ENCODE measurements at places on chromosomes 3 and 15. TPM values are rescaled to one million over a fixed set of nuclear protein-coding genes. Genes with fewer than 3 reads are reported as not detected.

The PLA2G4E gene
- not detected for total RNA-seq

The TRPM1 gene
- not detected for total RNA-seq

The FEZF2 gene
- total RNA-seq = not detected

The SPINT1 gene
- 2.4 TPM for total RNA-seq

The GOLGA6L4 gene
- total RNA-seq = 12.4 TPM

The SCN11A gene
- 0.93 TPM for total RNA-seq

The CSPG4 gene
- total RNA-seq = 160 TPM

The COX5A gene
- 79.6 TPM for total RNA-seq

The ATP13A5 gene
- total RNA-seq = not detected

The ELL3 gene
- 4.5 TPM for total RNA-seq

The C3orf49 gene
- total RNA-seq = not detected

The SYNPR gene
- not detected for total RNA-seq

The GAP43 gene
- 5.1 TPM for total RNA-seq

The NGRN gene
- 81.5 TPM for total RNA-seq

The RFC4 gene
- 10.4 TPM for total RNA-seq

The OXSR1 gene
- total RNA-seq = 38.9 TPM

The KPNA4 gene
- 61.1 TPM for total RNA-seq

The SLC35G2 gene
- 13.1 TPM for total RNA-seq

The FETUB gene
- total RNA-seq = not detected

The PLCH1 gene
- 0.57 TPM for total RNA-seq

The CFAP92 gene
- total RNA-seq = 0.62 TPM

The SPTBN5 gene
- 5.5 TPM for total RNA-seq

The NBEAL2 gene
- total RNA-seq = 45.8 TPM

The CA12 gene
- 29.7 TPM for total RNA-seq

The AHSG gene
- not detected for total RNA-seq

The HCN4 gene
- not detected for total RNA-seq

The SKOR1 gene
- total RNA-seq = 1.2 TPM

The WDR93 gene
- total RNA-seq = not detected
